DMS79 treated with DMSO at 0.1 percent for 48 hours (cell line): ENCODE measurements at places on chromosomes 16 and 17.

GRCh38 chr17:43880420-43880991 lies 26.8 kb downstream of the MPP2 start:
- DNase-seq: no peak

- DNase-seq: no peak
These were observed at the start of gene HOXB1 for GRCh38 chr17:48530887-48531272. TSS of gene HOXB1 (minus strand) at chr17:48531011. CDS start at chr17:48530904, 107 bp downstream.

DNA sequence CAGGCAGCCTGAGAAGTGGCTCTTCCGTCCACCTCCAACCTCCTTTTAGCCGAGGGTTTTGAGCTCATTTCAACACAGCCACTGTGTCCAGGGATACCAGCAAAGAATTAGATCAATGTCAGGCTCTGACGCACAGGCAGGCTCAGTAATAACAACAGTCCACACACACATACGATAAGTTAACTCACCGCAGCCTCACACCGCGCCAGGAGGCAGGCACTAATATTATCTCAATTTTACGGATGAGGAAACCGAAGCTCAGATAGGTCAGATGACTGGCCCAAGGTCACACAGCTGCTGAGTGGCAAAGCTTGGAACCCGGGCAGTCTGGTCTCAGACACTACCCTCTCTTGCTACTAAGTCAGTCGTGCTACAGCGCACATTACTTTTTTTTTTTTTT lies 22.9 kb downstream of the ABR start:
- DNase-seq: no peak

DNA sequence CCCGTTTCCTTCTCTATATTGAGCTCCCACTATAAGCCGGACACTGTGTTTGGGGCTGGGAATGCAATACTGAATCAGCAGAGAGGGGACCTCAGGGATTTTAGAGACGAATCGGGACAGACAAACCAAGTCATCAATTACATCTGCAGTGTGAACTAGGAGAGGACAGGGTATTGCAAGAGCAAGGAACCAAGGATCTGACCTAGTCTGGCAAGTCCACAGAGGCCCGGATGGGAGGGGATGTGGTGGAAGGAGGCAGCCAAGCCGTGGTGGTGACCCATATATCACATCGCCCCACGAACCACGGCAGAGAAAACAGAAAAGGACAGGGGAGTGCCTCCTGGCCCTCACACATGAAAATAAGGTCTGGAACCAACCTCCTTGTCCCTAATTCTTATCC lies 28.1 kb upstream of the NXPH3 start:
- no peak for DNase-seq

GRCh38 chr17:35038453-35038852 lies 25.1 kb downstream of the RFFL start:
- DNase-seq: no peak

- DNase-seq: no peak
These were observed 95.2 kb upstream of the AXIN2 start for GRCh38 chr17:65656390-65657250.

- no peak for DNase-seq
These were observed 10.0 kb downstream of the CYBC1 start for GRCh38 chr17:82440469-82440981.
